T-cell (primary cell): ENCODE measurements at places on chromosomes 13 and 19. TPM values are rescaled to one million over a fixed set of nuclear protein-coding genes. Genes with fewer than 3 reads are reported as not detected.
A peak's percentile ranks its signal among the peaks of the same experiment; 100 is the strongest.

Gene ACP5
- total RNA-seq = 18.6 TPM

Gene GARIN5A
- 1.2 TPM for total RNA-seq

Gene PSG1
- not detected for total RNA-seq

DNA sequence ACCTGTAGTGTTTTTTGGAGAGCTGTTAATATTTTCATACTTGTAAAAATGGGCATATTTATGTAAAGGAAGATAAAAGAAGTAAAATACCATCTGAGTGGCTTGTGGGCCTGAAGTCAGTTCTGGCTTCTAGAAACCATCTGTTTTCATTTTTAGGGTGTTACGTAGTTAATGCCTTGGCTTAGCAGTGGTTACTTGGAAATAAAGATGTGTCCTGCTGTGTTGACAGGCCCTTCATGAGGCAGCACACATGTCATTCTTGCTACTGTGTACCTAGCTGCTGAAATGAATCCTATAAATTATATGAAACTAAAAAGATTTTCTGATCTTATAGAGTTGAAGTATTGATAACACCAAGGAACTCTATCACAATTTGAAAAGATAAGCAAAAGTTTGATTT lies 16.0 kb downstream of the ILF3 start:
- H3K27ac ChIP-seq = no peak overlapping the region
- H3K27me3 ChIP-seq = no peaks in the 10 kb centered on the region
- no peak for DNase-seq
- H3K4me3 ChIP-seq = no peak overlapping the region
- H3K4me1 ChIP-seq = peaks cover 42% of the 10 kb centered on the region

DNA sequence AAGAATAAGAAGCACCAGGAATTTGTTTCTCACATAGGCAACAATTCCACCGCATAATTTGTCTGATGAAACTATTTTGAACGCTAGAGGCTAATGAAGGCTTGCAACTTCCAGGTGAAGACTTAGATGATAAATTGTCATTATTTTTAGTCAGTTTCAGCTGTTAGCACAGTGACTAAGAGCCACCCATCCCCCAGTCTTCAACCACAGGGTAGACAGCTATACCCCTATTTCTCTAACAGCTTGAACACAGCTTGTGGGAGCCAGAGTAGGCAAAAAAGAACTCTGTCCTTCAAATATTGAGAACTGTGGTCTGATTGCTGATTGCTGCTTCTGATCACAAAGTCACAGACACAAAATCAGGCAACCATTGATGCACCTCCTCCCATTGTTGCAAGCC lies 1124.8 kb upstream of the PRR20A start:
- no peak for DNase-seq
- no peaks in the 10 kb centered on the region for H3K4me1 ChIP-seq
- no peak overlapping the region for H3K27ac ChIP-seq
- H3K36me3 ChIP-seq = no peaks in the 10 kb centered on the region
- H3K4me3 ChIP-seq = no peak overlapping the region
- H3K27me3 ChIP-seq = no peaks in the 10 kb centered on the region

DNA sequence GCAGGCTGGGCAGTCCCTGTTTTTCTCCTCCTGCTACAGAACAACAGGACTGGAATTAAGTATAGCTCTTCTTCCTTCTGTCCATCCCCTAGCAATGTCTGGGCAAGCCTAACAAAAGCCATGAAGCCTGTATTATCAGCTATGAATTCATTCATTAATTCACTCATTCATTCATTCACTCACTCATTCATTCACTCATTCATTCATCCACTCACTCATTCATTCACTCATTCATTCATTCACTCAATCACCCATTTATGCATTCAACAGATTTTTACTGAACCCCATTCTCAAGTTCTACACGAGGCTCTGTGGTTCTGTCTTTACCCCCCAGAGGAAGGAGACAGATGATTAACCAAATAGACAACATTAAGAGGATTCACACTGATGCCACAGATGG lies 69.9 kb downstream of the CACNA1A start:
- H3K27me3 ChIP-seq = peaks cover 9% of the 10 kb centered on the region
- no peak overlapping the region for H3K4me3 ChIP-seq
- DNase-seq = no peak
- no peaks in the 10 kb centered on the region for H3K36me3 ChIP-seq
- no peaks in the 10 kb centered on the region for H3K4me1 ChIP-seq

DNA sequence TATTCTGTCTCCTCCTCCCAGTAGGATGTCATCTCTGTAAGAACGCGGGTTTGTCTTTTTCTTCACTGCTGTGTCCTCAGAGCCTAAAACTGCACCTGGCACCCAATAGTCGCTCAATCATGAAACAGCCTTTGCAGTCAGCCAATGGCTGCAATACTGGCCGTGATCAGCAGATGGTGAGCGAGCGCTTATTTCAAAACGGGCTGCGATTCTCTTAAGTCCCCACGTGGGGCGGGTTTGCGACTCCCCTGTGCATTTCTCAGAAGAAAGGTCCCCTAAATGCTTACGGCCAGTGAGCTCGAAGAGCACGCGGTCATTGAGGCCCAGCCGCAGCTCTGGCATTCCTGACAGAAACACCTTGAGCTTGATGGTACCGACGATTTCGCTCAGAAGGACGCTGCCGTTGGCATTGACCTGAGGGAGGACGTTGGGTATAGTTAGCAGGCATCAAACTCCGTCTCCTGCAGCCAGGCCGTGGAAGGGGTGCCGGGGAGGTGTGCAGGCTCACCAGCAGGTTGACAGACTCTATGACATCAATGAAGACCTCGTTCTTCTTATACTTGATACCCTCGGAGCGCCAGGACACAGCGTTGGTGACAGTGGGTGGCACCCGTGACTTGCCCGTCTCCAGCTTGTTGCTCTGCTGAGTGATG lies 6.0 kb downstream of the AP1M2 start:
- DNase-seq = peak; percentile 82
- H3K36me3 ChIP-seq = no peaks in the 10 kb centered on the region
- H3K4me1 ChIP-seq = peaks cover 19% of the 10 kb centered on the region
- no peak overlapping the region for H3K4me3 ChIP-seq
- H3K27me3 ChIP-seq = no peaks in the 10 kb centered on the region
- H3K27ac ChIP-seq = no peak overlapping the region

- no peaks in the 10 kb centered on the region for H3K27me3 ChIP-seq
- H3K4me1 ChIP-seq = no peaks in the 10 kb centered on the region
- no peaks in the 10 kb centered on the region for H3K36me3 ChIP-seq
- no peak overlapping the region for H3K4me3 ChIP-seq
- H3K27ac ChIP-seq = no peak overlapping the region
- DNase-seq = no peak
These were observed 441.4 kb downstream of the SLITRK5 start for GRCh38 chr13:88112526-88112925.

GRCh38 chr19:32219392-32219791 lies 126.0 kb upstream of the ZNF507 start:
- no peaks in the 10 kb centered on the region for H3K36me3 ChIP-seq
- H3K27me3 ChIP-seq = peaks cover 44% of the 10 kb centered on the region
- no peak for DNase-seq
